ENCODE measurements at places on chromosomes 5 and 9.
A peak's percentile ranks its signal among the peaks of the same experiment; 100 is the strongest.

- DNase-seq: peak; percentile 31
Measured at GRCh38 chr9:97633859-97634490, 354 bp downstream of the NCBP1 start.

DNA sequence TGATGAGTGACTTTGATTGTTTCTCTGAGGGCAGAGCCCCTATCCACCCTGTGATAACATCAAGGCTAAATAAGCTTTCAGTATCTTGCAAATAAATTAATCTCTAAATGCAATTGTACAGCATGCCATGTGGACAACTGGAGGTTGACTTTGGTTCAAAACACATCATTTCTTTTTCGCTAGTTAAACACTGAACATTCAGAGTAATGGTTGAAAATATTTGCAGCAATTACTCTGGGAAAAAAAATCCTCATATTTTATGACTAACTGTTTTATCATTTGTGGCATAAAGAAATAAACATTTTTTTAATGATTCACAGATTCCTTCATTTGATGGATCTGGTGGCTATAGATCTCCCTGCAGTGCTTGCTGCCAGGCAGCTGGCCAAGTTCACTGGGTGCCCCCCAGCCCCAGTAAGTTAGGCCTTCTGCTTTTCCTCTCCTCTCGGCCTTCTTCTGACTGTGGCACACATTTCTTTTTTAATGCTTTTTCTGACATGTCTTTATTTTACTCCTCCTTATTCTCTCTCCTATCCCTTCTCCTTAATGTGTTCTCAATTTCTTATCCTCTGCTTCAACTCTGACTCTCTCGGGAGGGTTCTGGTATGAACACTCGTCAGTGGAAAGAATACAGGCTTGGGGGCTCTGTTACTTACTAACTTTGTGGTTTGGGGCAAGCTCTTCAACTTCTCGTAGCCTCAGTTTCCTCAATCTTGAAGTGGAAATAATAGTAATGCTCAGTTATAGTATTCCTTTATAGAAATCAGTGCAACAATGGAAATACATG, 69.6 kb downstream of the ADAMTSL1 start:
- no peak for DNase-seq

- no peak for DNase-seq
Measured at GRCh38 chr9:124122813-124123462, 111.4 kb downstream of the LHX2 start.

- DNase-seq: peak; percentile 47
Measured at GRCh38 chr5:181189363-181189961, 15.5 kb downstream of the TRIM7 start.

- no peak for DNase-seq
Measured at GRCh38 chr5:140674211-140674610, 835 bp upstream of the DND1 start.

- DNase-seq: no peak
Measured at GRCh38 chr9:83405759-83406158, 132.4 kb downstream of the FRMD3 start.

- DNase-seq: no peak
Measured at GRCh38 chr9:123609844-123610243, 253.8 kb downstream of the CRB2 start.

GRCh38 chr9:2378266-2378665, 243.3 kb upstream of the VLDLR start:
- DNase-seq: no peak

- DNase-seq: no peak
Measured at GRCh38 chr9:93008457-93008856, 50.0 kb upstream of the SUSD3 start.

GRCh38 chr9:125143377-125144090, at the start of gene SCAI:
SCAI (minus strand) TSS chr9:125143528; CDS start chr9:125143437, 91 bp downstream.
- DNase-seq: peak; percentile 99

- peak; percentile 12 for DNase-seq
Measured at GRCh38 chr5:133565993-133566392, 46.3 kb downstream of the FSTL4 start.

DNA sequence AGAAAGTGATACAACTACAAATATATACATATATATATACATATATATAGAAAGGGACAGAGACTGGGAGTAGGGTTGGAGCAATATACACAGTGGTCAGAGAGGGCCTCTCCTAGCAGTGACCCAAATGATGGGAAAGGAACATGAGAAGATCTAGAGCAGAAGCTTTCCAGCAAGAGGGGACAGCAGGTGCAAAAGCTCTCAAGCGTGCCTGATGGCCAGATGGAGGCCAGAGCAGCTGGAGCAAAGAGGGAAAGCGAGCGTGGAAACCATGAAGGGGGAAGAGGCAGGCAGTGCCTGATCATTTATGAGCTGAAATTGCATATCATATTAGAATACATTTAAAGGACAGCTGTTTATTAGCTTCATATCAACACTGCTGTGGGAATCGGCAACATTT, 7.6 kb upstream of the GRPEL2 start:
- no peak for DNase-seq

GRCh38 chr9:76798527-76798926, 34.3 kb downstream of the PCA3 start:
- DNase-seq: no peak

- DNase-seq: peak; percentile 10
Measured at GRCh38 chr5:88142886-88143692, 125.6 kb downstream of the TMEM161B start.

- DNase-seq: no peak
Measured at GRCh38 chr9:98226516-98226915, 28.9 kb downstream of the TBC1D2 start.

DNA sequence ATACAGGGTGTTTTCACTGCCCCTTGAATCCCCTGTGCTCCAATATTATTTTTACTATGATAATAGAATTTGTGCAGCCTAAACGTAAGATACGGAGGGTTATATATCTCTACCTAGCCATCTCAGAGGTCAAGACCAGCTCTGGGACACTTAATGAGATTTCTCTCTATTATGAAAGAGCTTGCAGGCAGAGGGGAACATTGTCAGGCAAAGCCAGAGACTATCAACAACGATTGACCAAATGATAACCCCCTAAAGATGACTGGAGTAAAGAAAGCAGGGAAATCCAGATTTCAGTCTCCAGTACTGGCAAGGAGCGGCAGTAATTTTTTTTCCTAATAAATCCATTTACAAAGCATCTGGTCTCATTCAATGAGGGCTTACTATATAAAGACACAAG, 59.8 kb upstream of the LPAR1 start:
- no peak for DNase-seq

DNA sequence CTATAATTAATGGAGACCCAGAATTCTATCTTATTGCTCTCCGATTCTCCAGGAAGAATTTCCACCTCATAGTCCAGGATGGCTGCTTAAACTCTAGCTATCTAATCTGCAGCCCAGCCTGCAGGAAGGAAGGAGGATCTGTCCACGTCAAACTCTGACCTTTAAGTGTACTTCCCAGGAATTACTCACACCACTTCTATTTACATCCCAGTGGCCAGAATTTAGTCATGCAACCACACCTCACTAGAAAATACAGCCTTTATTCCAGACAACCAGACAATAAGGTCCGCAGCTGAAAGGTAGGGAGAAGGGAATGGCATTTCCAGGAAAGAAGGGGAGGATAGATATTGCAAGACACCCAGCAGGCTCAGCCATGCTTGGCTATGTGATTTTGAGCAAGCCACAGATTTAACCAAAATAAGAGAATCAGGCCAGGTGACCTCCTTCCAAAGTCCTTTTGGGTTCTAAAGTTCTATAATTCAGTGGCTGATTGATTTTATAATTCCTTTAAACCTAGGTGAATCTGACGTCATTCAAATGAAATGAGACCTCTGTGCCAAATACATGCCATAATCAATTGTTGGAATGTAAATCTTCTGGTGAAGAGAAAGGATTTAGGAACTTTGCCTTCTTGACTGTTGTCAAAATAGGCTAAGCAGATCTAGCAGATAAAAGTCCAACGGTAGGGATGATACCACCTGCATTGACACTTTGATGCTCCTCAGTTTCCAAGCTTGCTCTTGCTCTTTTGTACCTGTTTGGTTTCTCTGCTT, 3.7 kb upstream of the DENND1A start:
- DNase-seq: no peak

GRCh38 chr5:60340965-60341471, 358.9 kb downstream of the DEPDC1B start:
- DNase-seq: no peak

- DNase-seq: no peak
Measured at GRCh38 chr9:132171702-132172101, 9.8 kb downstream of the NTNG2 start.

Measured in common myeloid progenitor, CD34-positive (primary cell).